ENCODE measurements at places on chromosomes 2 and 18.

- DNase-seq = peak; percentile 58
These were observed 89.6 kb downstream of the ACTR3 start for GRCh38 chr2:113979191-113980128.

DNA sequence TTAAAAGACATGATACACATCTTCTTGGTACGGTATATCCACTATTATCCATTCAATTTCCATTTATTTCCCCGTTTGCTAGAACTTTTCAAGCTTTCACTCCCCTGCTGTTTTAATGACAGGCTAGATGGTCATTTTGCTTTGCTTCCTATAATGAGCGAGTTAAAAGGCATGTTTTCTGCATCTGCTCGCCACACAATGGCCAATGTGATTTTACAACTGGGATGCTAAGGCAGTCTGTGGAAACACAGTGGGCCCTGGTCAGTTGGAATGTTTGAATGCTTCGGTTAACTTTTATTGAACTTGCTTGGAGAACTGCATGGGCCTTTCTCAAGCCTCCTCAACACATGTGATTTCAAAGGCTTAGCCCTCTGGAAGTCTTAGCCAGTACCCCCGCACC, 48.4 kb upstream of the TNP1 start:
- DNase-seq = no peak

- DNase-seq = no peak
These were observed 59.0 kb downstream of the SDC1 start for GRCh38 chr2:20165677-20166509.

DNA sequence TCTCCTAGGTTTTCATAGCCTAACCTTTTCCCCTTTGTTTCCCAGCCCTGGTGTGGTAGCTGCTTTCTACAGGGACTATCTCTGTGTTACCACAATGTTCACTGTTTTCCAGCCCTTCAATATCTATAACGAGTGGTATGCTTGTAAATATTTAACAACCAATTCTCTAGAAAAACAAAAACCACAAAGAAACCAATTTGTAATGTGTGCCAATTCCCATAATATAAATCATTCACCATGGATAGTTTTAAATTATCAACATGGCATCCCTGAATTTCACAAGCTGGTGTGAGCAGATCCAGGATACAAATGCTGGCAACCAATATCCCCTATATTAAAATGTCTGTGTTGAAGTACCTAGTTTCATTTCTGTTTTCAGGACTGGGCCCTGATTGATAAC, 207.5 kb upstream of the FBXO11 start:
- DNase-seq = no peak

DNA sequence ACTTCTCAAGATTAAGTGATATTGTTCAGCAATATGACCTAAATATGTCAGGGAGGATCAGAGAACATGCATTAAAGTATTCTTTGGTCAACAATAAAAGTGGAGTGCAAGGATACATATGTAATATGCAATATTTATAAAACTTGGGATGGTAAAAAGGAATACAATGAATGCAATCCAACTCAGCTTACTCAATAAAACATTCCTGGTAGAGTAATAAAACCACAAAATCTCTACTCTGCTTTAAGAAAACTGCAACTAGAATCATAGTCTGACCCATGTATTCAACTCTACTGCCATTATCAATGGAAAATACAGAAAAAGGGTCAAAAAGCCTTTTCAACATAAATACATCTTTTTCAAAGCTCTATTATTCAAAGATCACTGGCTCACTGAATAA, 11.6 kb downstream of the IRS1 start:
- no peak for DNase-seq

DNA sequence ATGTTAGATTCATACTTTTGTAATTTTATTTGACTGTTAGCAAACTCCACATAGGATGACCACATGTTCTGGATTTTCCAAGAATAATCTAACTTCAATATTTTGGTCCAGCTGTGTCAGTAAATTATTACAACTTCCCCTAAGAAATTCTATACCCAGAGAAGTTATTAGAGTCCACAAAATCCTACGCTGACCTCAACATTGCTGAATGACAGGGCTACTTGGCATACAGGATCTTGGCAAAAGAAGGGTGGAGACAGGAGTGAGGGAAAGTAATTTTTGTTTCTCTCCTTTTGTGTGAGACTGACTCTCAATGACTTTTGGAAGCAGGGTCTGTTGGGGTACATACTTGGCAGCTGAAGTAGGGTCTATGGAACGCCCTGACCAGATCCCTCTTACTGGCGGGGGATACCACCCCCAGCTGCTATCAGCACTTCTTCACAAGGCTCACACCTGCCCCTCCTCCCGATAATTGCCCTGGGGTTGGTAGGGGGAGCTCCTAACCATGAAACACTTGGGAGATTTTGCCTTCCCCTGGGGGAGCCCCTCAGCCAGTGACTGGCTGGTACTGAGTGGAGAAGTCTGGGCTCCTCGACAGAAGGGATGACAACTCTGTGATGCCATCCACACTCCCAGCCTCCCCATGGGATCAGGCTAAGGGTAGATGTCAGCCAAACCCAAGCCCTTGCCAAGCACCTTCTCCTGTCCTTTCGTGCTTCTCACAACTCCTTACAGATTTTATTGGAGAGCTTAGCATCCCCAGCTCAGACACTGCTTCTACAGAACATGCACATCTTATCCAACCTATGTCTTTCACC, 110.6 kb upstream of the FHL2 start:
- DNase-seq = no peak

- DNase-seq = no peak
These were observed 2.9 kb upstream of the GTF3C3 start for GRCh38 chr2:196802401-196802800.

GRCh38 chr2:110877031-110877827, 144.9 kb downstream of the ACOXL start:
- DNase-seq = no peak

GRCh38 chr2:20976527-20976926, 67.3 kb downstream of the APOB start:
- DNase-seq = no peak

DNA sequence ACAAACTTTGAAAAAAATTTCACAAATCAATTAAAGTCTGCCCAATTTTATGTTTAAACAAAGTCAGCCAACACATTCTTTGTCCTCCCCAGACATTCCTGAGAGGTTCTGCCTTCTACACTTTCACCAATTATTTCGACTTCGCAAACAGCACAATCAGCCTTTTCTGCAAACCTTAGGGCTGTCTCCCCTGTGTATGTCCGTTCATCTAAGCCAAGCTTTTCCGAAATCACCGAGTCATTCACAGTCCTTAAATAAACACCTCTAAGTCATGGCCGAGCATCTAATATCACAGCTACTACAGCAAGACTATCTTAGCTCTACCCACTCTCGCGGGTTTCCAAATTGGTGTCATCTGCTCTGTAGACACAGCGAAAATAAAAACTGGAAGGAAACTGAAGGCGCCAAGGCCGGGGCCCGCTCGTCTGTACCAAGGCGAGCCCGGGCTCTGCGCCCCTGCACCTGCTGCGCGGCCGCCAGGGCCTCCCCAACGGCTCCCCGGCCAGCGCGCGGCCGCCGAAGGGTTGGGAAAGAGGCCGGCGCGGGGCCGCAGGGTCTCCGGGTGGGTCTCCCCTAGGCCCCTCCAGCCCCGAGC, 730 bp downstream of the ODC1 start:
- DNase-seq = no peak

DNA sequence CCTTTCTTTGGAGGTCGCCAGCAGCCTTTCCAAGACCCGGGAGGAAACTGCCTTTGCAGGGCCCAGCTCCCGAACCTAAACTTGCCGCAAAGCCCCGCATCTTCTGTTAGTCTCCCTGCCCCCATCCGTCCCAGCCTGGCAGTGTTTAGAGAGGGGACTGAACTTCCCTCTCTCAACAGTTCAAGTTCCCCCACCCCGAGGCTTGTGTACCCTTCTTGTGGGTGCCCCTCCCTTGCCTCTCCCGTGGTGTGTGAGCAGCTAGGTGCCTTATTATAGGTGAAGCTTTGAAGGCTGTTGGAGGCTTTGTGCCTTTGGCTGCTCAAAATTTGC, 1.4 kb downstream of the LBH start:
- DNase-seq = no peak

GRCh38 chr2:74216642-74217041, 18.2 kb downstream of the MTHFD2 start:
- DNase-seq = no peak

GRCh38 chr2:124437811-124438210, 412.7 kb downstream of the CNTNAP5 start:
- no peak for DNase-seq

GRCh38 chr2:105781274-105781978, 36.7 kb downstream of the NCK2 start:
- no peak for DNase-seq

DNA sequence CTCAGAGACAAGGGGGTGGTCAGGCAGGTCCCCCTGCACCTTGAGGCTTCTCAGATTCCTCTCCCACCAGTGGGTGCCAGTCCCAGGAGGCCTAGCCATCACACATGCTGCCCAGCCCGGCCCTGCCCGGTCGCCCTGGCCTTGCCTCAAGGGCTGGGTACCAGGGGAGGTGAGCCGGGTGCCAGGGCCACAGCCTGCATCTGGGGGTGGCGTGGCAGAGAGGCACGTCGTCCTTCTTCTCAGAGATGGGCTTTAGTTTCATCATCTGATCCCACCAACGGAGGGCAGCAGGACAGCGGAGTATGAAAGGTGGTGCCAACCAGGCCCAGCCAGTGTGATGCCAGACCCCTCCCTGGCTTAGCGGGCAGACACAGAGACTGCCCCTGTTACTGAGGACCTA, 161.7 kb downstream of the TFCP2L1 start:
- no peak for DNase-seq

DNA sequence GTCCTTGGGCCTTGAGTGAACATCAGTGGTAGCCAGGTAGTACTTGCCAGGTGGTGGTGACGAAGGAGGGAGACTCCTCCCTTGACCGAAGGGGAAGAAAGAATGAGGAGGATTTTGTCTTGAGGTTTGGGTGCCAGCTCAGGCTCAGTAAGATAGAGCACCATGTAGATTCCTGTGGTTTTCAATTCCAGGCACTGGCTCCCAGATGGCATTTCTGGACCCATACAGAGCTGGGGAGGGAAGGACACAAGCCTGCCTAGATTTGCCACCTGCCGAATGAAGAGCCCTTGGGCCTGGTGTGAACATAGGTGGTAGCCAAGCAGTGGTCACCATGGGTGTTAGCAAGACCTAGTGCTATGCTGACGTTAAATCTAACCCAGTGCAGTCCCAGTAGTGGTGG, 108.8 kb upstream of the UBE2E3 start:
- DNase-seq = no peak

- DNase-seq = no peak
These were observed 19.1 kb downstream of the CYP27C1 start for GRCh38 chr2:127200962-127201361.

GRCh38 chr2:105450471-105450870, 51.6 kb upstream of the FHL2 start:
- no peak for DNase-seq

GRCh38 chr2:173124441-173124840, 48.8 kb downstream of the MAP3K20 start:
- DNase-seq = no peak

GRCh38 chr2:102037681-102038080, 45.9 kb downstream of the IL1R2 start:
- DNase-seq = no peak

DNA sequence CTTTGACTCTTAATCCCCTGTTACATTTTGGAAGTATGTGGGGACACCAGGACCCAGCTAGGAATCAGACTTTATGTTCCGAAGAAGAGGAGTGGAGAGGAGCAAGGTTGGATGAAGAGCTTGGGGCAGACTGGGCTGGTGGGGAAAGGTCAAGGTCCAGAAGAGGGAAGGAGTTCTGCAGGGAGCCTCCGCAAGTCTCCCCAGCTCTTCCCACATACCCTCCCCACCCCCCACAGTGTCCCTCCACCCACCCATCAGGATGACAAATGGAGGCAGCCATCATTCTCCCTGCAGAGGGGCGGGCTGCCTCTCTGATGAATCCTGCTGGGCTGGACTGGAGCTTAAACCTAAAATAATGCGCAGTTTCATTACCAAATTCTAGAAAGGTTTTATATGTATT, 77.2 kb downstream of the ACKR3 start:
- no peak for DNase-seq

Measured in activated CD4-positive, alpha-beta T cell treated with anti-CD3 and anti-CD28 coated beads for 24 hours (primary cell).